ENCODE measurements at places on chromosomes 6 and 20.

- no peak for DNase-seq
Observed at GRCh38 chr6:3960754-3961361, 111.7 kb downstream of the FAM50B start.

DNA sequence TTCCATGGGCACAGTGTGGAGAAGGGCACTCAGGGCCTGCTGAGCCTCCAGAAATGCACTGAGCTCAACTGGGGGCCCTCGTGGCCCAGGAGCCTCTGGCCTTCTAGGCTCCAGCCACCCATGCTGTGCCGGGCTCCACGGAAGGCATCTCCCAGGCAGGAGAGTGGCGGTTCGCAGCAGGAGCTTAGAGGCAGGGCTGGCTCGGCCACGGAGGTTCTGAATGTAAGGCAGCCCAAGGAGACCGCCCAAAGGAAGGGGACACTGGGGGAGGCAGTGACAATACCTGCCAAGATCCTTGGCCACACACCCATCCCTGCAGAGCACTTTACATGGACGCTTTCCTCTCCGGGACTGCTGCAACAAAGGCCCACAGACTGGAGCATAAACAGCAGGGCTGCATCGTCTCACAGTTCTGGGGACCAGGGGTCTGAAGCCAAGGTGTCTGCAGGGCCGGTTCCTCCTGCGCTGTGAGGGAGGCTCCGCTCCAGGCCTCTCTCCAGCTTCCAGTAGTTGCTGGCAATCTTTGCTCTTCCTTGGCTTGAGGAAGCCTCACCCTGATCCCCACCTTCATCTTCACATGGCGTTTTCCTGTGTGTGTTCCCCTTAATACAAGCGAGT, 128.2 kb upstream of the CDH4 start:
- DNase-seq = no peak

DNA sequence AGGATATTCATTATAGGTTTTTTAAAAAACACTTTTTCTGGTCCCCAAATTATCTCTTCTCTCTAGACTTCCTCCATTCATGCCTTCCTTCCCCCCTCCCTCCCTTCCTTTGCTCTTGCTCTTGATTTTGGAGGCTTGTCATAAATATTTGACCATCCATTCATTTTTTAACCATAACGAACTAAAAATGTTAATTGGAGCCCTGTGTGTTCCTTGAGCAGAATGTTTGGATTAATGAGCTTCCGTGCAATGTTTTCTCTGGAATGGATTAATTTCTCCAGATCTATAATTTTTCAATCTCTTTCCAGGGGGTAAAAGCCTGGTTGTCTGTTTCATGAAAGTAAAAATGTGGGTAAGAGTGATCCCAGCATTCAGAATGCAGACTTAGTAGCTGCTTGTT, 155.5 kb downstream of the ESR1 start:
- no peak for DNase-seq

DNA sequence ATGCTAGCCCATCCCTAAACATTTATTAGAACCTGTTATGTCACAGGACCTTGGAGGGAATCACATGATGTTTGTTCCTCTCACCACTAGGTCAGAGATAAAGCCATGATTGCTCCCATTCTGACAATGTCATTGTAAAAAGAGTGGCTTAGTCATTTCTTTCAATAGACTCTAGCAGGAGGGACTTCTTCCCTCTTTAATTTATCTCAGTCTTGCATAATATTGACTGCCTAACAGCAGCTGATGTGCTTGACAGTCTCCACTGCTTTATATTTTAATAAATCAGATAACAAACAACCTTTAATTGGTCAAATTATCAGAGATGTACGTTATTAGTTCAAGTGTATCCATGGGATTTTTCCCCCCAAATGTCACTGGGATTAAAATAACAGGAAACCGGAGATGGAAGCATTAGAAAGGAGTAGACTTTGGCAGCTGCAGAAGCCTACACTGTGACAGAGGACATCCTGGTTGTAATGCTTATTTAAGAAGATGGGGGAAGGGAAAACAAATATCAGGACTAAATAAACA, 39.6 kb downstream of the LAMA4 start:
- DNase-seq = no peak

GRCh38 chr6:92683748-92684147, 735.6 kb downstream of the EPHA7 start:
- DNase-seq = no peak

- no peak for DNase-seq
Observed at GRCh38 chr6:15096894-15097837, 148.7 kb upstream of the JARID2 start.

- no peak for DNase-seq
Observed at GRCh38 chr6:106688177-106688951, 59.0 kb downstream of the QRSL1 start.

- DNase-seq = no peak
Observed at GRCh38 chr6:24882295-24882694, 53.5 kb downstream of the RIPOR2 start.

GRCh38 chr6:87825821-87826221, 123.8 kb upstream of the AKIRIN2 start:
- DNase-seq = no peak

DNA sequence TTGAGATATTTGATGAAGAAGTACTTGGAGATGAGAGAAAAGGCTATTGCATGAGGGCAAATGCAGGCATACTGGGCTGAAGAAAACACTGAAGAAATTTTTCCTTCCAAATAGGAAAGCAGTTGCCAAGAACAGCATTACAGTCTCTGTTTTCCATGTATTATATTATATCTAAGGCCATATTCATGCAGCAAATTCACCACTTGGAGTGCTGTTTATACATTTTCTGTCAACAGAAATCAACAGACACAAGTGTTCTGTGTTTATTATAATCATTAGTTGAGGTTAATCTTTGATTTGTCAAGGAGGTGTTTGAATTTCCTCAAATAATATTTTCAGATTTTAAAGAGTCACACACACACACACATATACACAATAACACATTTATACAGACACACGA, 268.8 kb upstream of the PLCB4 start:
- no peak for DNase-seq

- DNase-seq = no peak
Observed at GRCh38 chr6:120826253-120826652, 508.0 kb downstream of the TBC1D32 start.

All from stimulated activated CD4-positive, alpha-beta T cell treated with anti-CD3 and anti-CD28 coated beads, Interleukin-12 subunit alpha, Interleukin-12 subunit beta, amount 100 ng/mL, for 4 hours (primary cell).